ENCODE measurements at places on chromosomes 13 and 19.

GRCh38 chr13:66468656-66469055 lies 761.5 kb downstream of the PCDH9 start:
- no peak for DNase-seq

- DNase-seq, result no peak
Measured at GRCh38 chr19:38199340-38199739, 24.7 kb downstream of the DPF1 start.

GRCh38 chr19:4902796-4903195 lies at the start of gene ARRDC5:
Gene ARRDC5, minus strand, starts transcription at chr19:4902896. Its CDS starts 71 bp downstream, at chr19:4902825.
- no peak for DNase-seq

DNA sequence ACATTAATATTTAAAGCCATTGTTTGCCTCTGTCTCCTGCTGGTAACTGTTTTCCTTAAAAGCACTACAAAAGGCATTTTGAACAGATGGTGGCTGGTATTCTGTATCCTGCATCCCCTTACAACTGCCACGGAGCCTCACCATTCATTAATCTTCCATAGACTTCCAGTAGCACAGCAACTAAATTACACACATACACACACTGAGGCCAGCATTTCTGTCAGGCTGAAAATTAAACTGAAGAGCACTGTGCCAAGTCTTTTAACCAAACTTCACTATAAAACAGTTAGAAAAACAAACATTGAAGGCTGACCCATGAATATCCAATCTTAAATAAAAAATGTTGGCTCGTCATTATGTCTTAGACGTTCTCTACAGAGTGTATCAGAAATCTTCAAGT lies 697.8 kb downstream of the DACH1 start:
- no peak for DNase-seq

DNA sequence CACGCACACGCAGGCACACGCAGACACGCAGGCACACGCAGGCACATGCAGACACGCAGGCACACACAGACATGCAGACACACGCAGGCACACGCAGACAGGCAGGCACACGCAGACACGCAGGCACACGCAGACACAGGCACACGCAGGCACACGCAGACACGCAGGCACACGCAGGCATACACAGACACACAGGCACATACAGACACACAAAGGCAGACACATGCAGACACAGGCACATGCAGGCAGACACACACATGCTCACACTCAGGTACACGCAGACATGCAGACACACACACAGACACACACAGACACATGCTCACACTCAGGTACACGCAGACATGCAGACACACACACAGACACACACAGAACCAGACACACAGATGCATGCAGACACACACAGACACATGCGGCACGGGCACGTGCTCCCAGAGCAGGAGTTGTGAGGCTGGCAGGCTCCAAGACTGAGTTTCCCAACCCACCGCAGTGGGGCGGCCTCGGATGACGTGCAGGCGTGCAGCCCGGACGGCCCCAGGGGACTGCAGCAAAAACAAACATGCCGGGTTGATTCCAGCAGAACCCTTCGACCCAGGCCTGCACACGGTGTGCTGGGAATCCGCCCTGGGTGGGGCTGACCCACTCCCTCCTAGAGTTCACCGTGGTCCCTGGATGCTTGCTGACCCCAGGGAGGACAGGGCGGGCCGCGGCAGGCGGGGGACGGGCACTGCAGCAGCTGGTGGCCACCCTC lies 100.0 kb downstream of the GADD45B start:
- no peak for DNase-seq

- DNase-seq, result no peak
Measured at GRCh38 chr19:1508507-1508856, 4.3 kb downstream of the ADAMTSL5 start.

- peak; percentile 94 for DNase-seq
Measured at GRCh38 chr19:46181388-46181779, 33.3 kb downstream of the IGFL2 start.

DNA sequence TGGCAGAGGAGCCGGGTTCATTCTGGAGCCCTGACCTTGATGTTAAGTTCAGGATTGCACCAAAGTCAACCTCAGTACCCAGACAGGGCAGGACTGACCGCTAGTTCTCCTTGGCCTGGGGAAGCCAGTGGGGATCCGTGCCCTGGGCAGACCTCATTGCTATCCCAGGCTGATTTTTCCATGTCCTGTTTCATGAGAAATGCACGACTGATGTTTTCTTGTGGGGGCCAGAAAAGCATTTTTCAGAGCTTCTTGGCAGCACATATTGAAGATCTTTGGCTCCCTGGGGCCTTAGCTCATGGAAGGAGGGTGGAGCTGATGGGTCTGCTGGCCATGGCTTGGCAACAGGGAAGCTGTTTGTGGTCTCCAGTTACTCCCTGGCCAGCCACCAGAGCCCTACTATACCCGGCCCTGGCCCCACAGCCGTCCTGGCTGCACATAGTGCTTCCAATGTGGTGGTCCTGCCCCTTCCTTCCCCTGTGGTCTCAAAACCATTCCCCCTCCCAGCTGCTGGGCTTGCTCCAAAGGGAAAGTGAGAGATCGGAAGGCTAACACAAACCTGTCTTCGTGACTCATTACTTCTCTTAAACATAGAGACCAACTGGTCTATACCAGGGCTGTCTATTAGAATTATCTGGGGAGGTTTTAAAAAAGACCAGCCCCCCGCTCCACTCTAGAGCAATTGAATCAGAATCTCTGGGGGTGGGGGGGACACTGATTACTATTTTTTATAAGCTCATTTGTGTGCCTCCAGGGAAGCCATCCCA lies 11.2 kb downstream of the IL17D start:
- no peak for DNase-seq

DNA sequence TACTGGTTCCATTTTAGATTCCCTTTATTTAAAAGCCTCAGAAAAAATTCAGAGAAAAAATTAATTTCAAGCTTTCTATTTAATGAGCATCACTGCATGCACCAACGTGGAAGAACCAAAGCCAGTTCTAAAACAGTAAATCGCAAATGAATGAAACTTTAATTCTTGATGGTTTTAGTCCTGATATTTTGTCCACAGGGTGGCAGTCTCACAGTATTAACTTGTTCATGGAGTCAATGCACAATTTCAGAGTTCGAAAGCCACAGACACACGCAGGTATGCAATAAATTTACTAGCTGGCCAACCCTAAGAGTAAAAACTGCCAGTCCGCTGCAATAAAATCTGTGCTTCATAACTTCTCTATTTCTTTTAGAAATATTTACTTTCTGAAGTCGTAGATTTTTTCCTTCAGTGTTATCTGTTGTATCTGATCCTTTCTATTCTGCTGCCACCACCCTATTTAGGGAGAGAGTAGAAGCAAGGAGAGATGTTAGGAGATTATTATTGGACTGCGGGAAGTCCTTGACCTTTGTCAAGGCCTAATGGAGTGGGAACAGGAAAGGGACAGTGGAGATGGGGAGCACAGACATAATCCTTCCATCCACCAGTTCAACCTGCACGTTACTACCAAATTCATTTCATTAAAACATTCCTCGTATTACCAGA lies 7.0 kb upstream of the WBP4 start:
- DNase-seq, result peak; percentile 69

- peak; percentile 16 for DNase-seq
Measured at GRCh38 chr13:99124794-99125316, 75.8 kb upstream of the UBAC2 start.

DNA sequence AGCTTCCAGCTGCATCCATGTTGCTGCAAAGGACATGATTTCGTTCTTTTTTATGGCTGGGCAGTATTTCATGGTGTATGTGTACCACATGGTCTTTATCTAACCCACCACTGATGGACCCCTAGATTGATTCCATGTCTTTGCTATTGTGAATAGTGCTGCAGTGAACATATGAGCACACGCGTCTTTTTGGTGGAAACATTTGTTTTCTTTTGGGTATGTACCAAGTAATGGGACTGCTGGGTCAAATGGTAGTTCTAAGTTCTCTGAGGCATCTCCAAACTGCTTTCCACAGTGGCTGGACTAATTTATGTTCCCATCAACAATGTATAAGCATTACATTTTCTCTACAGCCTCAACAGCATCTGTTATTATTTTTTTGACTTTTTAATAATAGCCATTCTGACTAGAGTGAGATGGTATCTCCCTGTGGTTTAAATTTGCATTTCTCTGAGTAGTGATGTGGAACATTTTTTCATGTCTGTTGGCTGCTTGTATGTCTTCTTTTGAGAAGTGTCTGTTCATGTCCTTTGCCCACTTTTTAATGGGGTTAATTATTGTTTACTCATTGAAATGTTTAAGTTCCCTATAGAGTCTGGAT lies 6.8 kb upstream of the UBE2L5 start:
- DNase-seq, result no peak

DNA sequence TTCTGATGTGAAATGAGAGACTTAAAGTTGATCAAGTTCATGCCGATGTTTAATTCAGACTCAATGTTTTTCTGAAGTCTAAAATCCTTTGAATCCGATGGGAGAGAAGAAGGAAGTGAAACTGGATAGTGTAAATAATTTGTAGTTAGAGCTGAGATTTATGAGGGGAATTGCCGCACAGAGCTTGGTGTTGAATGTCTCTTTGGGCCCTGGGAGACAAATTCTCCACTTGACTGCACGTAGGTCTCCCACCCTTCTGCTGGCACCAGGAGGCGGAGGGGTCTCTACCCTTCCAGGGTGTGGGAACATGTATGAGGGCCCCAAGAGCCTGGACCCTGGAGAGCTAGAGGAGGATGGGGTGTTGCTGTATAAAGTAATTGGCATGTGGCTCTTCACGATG lies 140.8 kb upstream of the SERP2 start:
- peak; percentile 54 for DNase-seq

DNA sequence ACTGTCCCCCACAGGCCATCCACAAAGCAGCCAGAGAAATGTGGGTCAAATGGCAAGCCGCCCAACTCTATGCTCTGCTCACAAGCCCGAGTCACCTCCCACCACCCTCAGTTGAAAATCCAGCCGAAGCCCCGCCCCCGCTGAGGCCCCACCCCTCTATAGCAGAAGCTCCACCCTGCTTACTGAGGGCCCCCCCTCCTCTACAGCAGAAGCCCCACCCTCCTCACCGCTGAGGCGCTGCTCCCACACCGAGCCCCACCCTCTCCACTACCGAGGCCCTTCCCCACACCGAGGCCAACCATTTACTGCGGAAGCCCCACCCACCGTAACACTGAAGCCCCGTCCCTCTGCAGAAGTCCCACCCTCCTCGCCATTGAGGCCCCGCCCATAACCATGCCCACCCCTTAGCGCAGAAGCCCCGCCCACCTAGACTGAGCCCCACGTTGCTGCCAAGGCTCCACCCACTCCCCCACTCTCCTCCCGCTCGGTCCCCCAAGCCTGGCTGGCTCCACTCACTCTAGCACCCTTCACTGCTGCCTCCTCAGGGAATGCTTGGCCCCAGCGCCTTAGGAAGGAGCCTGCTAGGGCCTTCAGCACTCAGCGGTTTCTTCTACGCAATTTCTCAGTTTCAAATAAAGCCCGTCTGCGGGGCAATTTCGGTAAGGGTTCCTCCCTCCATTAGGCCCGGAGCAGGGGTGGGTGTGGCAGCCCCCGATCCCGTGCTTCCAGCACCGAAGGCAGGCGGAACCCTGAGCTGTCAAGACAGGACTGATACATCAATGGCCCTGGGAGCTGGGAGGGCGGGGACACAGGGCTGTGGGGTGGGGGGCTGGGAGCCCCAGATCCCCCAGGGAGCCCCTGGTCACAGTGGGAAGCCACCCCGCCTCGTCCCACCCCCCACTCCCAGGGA lies 9.0 kb upstream of the MYDGF start:
- DNase-seq, result no peak

DNA sequence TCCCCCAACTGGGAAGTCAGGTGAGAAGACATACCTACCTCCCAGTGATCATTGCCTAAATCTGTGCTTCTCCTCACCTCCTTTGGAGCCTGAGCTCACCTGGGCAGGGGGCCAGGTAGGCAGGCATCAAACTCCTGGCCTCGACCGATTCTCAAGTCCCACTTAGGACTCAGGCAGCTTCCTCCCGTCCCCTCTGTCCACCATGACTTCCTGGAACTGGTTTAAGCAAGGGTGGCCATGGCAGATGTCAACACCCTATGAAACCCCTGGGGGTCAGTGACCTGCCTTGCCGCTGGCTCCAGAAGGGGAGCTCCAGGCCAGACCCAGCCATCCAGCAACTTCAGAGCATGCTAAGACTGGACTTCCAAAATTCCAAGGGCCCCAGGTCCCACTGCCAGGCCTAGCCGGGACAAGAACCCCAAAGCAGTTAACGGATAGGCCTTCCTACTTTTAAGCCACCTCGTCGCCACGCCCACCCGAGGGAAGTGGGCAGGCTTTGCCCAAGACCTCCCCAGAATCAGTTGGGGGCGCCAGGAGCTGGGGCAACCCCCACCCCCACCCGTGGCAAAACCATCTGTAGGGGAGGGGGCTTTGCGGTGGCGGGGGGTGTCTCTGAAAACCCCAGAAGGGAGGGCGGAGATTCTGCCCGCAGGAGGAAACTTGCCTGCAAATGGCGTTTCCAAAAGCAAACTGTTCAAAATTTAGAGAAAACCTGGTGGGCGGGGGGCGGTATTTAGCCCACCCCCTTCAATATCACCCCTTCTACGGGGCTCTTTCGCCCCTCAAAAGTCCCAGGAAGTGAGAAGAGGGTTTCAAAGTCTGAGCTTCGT lies 657 bp downstream of the PLIN3 start:
- peak; percentile 75 for DNase-seq

DNA sequence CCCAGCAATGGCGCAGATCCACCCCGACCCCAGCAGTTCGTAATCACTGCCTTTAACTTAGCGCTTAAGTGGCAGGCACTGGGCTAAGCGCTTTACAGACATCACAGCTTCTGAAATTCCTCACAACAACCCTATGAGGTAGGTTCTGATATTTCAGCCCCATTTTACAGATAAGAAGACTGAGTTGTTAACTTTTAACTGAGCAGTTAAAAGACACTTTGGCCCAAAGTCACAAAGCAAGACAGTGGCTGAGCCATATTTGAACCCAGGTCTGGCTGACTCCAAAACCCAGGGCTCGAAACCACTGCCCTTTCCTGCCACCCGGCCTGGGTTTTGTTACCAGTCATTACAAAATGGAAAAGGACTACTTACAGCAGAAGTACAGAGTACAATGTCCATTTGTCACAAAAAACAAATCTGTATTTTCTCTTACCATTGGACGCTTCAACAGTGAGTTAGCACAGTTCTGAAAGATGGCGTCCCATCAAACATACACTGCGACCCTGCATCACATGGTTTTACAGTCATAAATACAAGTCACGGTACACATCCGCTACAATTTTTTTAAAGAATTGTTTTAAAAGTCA lies 8.5 kb downstream of the HNRNPL start:
- no peak for DNase-seq

- DNase-seq, result no peak
Measured at GRCh38 chr13:21872795-21873194, 201.9 kb downstream of the FGF9 start.

DNA sequence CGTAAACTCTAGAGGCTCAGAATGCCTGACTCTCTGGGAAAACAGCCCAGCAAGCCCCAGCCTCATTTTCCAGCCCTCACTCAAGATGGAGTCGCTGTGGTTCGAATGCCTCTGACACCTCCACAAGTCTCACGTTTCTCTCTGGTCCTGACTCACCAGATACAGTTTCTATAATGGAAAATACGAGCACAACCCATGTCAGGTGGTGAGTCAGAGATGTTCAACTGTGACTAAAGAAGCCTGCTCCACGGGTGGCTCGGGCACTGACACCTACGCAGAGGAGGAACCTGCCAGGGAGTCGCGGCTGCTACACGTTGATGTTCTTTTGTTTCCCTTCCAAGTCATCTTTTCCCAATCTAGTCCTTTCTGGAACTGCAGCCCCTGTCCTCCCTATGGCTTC lies 87.1 kb upstream of the STK24 start:
- peak; percentile 33 for DNase-seq

- no peak for DNase-seq
Measured at GRCh38 chr19:33449799-33450198, 71.8 kb downstream of the PEPD start.

Measured in suppressor macrophage treated with lipopolysaccharide for 1 hour (primary cell).